Activated CD4-positive, alpha-beta T cell treated with anti-CD3 and anti-CD28 coated beads, Interleukin-2, amount 10 ng/mL, durations not matched to agents 24 days and 14 days (primary cell): ENCODE measurements at places on chromosomes 6 and 20.

GRCh38 chr6:35177596-35177995 is 36.2 kb upstream of the SCUBE3 start:
- H3K27me3 ChIP-seq, result peaks cover 21% of the 10 kb centered on the region
- no peak overlapping the region for H3K27ac ChIP-seq
- no peak for DNase-seq
- H3K36me3 ChIP-seq, result no peaks in the 10 kb centered on the region
- peaks cover 12% of the 10 kb centered on the region for H3K4me1 ChIP-seq
- no peak overlapping the region for H3K4me3 ChIP-seq

DNA sequence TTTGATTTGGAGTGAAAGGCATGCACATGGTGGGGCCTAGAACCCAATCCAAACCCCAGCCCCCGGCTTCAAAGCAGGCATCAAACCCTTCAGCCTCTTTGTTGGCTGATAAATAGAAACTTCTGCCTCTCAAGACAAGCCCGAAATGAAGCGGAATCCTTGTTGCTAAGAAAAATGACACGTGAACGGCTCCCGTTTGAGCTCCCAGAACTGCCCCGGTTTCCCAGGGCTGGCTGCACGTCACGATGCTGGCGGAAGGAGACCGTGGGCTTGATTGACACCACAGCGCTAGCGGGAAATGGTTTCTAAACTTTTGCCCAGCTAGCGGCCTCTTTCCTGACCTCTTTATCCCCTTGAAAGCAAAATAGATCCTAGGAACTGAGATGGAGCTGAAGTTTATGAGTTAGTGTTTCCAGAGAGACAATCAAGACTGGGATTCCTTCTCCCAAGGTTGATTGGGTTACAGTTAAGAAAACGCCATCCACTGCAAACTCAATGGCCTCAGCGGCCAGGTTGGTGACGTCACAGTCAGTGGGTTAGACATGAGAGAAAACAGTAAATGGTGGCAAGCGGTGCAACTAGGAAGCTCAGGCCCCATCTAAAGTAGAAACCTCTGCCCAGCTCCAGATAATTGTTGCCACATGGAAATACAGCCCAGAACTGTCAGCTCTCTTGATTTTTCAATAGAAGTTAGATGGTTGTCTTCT is 117.0 kb downstream of the ANKRD60 start:
- no peaks in the 10 kb centered on the region for H3K36me3 ChIP-seq
- peaks cover 2% of the 10 kb centered on the region for H3K27me3 ChIP-seq
- DNase-seq, result no peak
- no peak overlapping the region for H3K27ac ChIP-seq
- H3K4me1 ChIP-seq, result no peaks in the 10 kb centered on the region
- H3K4me3 ChIP-seq, result no peak overlapping the region

- H3K36me3 ChIP-seq, result peaks cover 5% of the 10 kb centered on the region
- H3K4me3 ChIP-seq, result no peak overlapping the region
- no peaks in the 10 kb centered on the region for H3K27me3 ChIP-seq
- no peak for DNase-seq
- H3K27ac ChIP-seq, result no peak overlapping the region
Measured at GRCh38 chr6:118981884-118982574, 47.1 kb upstream of the MCM9 start.

DNA sequence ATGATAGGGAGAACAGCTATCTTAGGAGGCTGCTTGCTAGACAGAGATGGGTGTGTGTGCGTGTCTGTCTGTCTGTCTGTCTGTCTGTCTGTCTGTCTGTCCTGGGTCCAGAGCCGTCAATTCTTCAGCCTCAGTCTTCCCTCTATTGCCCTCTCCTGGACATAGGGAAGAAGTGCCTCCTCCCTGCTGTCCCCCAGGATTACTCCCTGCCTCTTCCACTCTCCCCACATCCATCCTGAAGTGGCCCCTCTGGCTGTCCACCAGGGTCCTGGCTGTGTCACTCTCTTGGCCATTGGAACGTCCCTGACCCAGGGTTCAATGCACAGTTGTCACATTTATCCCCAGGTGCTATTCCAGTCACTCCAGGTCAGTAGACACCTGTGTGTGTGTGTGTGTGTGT is 10.2 kb downstream of the TREML2 start:
- no peak overlapping the region for H3K27ac ChIP-seq
- H3K27me3 ChIP-seq, result no peaks in the 10 kb centered on the region
- DNase-seq, result peak; percentile 32
- H3K4me3 ChIP-seq, result no peak overlapping the region

DNA sequence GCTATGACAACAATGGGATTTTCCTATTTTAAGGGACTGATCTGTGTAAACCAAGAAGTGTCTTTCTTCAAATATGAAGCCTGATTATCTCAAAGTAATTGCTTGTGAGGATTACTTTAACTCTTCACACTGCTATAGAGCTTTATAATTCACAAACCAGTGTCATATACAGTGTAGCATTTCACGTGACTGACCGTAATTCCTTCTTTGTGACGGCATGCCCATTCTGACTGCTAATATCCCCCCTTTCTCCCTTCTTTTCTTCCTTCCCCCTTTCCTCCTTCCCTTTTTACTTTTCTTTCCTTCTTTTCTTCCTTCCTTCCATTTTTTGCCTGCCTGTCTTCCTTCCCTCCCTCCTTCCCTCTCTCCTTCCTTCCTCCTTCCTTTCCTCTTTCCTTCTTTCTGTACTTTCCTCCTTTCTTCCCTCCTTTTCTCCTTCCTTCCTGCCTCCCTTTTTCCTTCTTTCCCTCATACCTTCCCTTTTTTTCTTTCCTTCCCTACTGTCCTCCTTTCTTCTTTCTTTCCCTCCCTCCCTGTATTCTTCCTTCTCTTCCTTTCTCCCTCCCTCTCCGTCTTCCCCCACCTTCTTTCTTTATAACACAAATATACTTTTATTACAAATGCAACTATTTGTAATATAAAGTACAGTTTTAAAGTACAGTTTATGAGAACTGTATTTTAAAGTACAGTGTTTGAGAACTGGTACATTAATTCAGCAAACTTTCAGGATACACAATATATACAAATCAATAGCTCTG is 75.0 kb upstream of the EXOC2 start:
- H3K27ac ChIP-seq, result no peak overlapping the region
- H3K36me3 ChIP-seq, result no peaks in the 10 kb centered on the region
- no peak for DNase-seq
- H3K4me1 ChIP-seq, result peaks cover 3% of the 10 kb centered on the region
- H3K4me3 ChIP-seq, result no peak overlapping the region
- H3K27me3 ChIP-seq, result peaks cover 43% of the 10 kb centered on the region

DNA sequence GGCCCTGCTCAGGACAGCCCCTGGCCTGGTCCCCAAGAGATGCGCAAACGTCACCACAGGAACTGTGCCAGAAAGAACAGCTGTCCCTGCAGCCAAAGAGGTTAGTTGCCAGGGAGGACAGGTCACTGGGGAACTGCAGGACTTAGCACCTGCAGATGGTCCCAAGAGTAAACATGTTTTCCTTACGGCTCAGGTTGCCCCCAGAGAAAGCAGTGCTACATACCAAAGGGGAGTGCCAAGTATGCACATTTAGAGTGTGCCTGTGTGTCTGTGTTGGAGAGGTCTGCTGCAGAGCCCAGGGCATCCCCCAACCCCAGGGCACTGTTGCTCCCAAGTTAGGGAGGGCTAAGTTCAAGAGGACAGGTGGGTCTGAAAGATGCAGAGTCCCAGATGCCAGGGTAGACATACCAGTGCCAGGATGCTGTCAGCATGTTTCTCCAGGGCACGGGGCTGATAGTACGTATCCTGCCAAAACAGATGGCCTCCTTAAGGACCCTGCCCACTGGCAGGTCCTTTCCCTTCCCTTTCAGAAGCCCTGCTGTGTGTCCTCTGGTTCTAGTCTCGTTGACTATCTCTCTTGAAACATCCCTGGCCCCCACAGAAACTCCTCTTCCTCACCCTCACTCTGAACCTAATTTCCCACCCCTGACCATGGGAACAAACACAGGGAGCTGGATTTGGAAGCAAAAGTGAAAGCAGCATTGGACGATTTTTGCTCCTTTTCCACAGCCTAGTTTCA is 1.3 kb downstream of the ABHD16A start:
- peak overlapping the region; percentile 99 for H3K27ac ChIP-seq
- peaks cover 17% of the 10 kb centered on the region for H3K36me3 ChIP-seq
- no peak for DNase-seq
- no peaks in the 10 kb centered on the region for H3K27me3 ChIP-seq
- peaks cover 30% of the 10 kb centered on the region for H3K4me1 ChIP-seq

GRCh38 chr20:25465243-25466135 is 58.0 kb downstream of the GINS1 start:
- peaks cover 8% of the 10 kb centered on the region for H3K4me1 ChIP-seq
- no peaks in the 10 kb centered on the region for H3K36me3 ChIP-seq
- no peak for DNase-seq

GRCh38 chr20:7856756-7857155 is 83.5 kb downstream of the HAO1 start:
- no peaks in the 10 kb centered on the region for H3K4me1 ChIP-seq
- H3K27me3 ChIP-seq, result no peaks in the 10 kb centered on the region

GRCh38 chr6:158220786-158221442 is 52.8 kb downstream of the GTF2H5 start:
- peak; percentile 93 for DNase-seq
- H3K4me1 ChIP-seq, result peaks cover 2% of the 10 kb centered on the region
- H3K27ac ChIP-seq, result no peak overlapping the region
- no peaks in the 10 kb centered on the region for H3K36me3 ChIP-seq

- no peak for DNase-seq
- H3K27me3 ChIP-seq, result no peaks in the 10 kb centered on the region
- no peak overlapping the region for H3K4me3 ChIP-seq
- no peak overlapping the region for H3K27ac ChIP-seq
- H3K4me1 ChIP-seq, result no peaks in the 10 kb centered on the region
Measured at GRCh38 chr20:53502820-53503219, 90.8 kb downstream of the ZNF217 start.

GRCh38 chr6:159261995-159262394 is 92.8 kb downstream of the FNDC1 start:
- H3K36me3 ChIP-seq, result no peaks in the 10 kb centered on the region
- DNase-seq, result no peak
- H3K4me1 ChIP-seq, result no peaks in the 10 kb centered on the region

- H3K4me3 ChIP-seq, result no peak overlapping the region
- H3K4me1 ChIP-seq, result no peaks in the 10 kb centered on the region
- no peaks in the 10 kb centered on the region for H3K36me3 ChIP-seq
- peaks cover 40% of the 10 kb centered on the region for H3K27me3 ChIP-seq
- no peak for DNase-seq
Measured at GRCh38 chr6:17870300-17871188, 116.9 kb downstream of the KIF13A start.
